Brain microvascular endothelial cell (primary cell): ENCODE measurements at places on chromosomes 3 and 15.

- DNase-seq: no peak
Measured at GRCh38 chr3:193844472-193844871, 251.5 kb downstream of the OPA1 start.

- no peak for DNase-seq
Measured at GRCh38 chr3:189071446-189071845, 100.3 kb upstream of the TPRG1 start.

- no peak for DNase-seq
Measured at GRCh38 chr3:62795978-62796657, 79.1 kb downstream of the CADPS start.

- DNase-seq: peak; percentile 64
Measured at GRCh38 chr3:40580494-40581091, 55.8 kb downstream of the ZNF621 start.

GRCh38 chr3:45932112-45932511, 11.2 kb upstream of the CXCR6 start:
- DNase-seq: no peak
